Fibroblast of the aortic adventitia (primary cell): ENCODE measurements at places on chromosomes 7 and 10.

GRCh38 chr7:29915481-29916215, 74.0 kb downstream of the SCRN1 start:
- DNase-seq: peak; percentile 9

DNA sequence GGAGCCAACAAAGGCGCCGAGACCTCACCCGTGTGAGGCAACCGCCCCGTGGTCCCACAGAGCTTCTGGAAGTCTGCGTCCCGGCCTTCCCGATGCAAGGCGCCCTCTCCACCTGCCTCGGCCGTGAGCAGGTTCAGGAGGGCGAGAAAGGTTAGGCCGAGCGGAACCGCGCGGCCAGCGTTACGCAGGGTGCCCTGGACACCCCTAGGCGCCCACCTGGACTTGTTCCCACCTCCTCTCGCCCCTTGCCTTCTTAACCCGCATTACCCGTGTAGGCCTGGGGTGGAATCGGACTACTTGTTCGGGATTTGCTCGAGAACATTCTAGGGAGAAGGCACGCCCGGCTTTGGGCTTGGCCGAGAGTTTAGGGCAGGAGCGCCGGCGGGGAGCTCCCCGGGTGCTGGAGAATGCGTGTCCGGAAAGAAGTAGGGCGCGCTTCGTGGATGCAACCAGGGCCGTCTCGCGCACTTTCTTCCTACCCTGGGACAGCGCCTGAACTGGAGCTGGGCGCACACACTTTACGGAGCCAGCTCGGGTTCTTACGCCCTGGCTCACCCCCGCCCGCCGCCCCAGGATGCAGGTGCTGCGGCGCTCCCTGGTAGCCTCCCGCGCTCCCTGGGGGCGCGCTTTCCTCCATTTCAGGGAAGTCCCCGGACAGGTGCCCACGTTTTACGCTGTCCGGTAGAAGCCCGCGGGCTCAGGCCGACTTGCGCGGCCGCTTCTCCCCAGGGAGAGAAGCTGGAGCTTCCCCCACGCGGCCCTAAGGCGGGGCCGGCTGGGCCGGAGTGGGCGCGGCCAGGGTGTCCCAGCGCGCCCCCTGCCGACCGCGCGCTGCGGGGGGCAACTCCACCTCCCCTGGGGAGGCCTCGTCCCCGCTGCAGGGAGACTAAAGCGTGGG, 74.5 kb downstream of the INSIG1 start:
- DNase-seq: no peak

DNA sequence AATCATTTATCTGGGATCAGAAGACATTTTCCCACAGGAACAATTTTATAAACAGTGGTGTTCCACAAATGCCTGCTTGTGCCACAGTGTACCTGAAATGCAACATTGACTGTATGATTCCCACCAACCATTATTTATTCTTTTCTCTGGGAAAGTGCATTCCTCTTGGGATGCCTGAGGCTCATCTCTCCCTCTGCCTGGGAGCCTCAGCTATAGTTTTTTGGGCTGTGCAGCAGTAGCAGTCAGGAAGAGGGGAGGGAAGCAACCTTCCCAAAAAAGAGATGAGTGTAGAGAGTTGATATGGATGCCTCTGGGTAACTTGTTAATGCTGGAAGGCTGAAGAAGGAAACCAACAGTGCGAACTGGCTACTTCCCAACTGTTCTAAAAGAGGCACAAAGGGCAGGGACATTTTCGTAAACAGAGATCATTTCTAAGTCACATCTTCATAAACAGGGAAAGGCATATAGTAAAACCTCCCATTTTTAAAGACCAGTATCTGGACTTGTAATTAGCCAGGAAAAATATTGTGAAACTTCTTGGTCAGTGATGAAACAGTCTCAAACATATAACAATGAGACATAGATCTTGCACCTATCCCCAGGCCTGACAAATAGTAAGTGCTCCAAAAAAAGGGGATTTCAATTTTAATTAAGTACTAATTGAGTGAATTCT, 1.4 kb upstream of the CALD1 start:
- DNase-seq: peak; percentile 74

DNA sequence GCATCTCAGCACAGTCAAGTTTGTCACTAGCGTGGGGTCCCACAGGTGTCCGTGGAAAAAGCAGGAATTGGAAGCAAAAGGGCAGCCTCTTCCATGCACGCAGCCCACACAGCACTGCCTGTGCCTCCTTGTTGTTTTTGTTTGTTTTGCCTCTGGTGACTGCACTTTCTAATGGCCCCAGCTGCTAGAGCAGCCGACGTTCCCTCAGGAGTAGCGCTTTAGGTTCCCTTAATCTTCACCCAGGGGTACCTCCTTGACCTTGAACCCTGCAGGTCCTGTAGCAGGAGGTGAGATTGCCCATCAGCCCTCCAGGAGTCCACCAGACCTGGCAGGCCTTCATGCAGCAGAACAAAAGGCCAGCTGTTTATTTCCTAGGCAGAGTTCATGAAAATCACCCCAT, 210.1 kb downstream of the CACNB2 start:
- DNase-seq: no peak

DNA sequence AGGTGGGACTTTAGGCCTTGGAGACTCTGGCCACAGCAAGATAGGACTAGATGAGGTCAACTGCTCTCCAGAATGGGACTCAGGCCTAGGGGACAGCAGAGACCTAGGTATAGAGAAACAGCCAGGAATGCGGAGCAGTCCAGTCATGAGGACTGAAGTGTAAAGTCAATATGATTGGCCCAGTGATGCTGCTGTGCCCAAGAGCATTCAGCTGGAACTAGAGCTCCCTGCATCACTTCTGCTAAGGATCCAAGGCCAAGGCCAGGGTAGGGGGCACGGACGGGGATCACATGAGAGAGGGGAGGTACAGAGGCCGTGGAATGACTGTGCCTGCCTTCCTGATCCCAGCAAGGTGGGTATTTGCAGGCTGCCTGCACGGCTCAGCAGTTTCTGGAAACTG, 237.9 kb downstream of the FRMD4A start:
- no peak for DNase-seq

GRCh38 chr7:127900732-127901685, 130.2 kb downstream of the LRRC4 start:
- DNase-seq: no peak

GRCh38 chr10:106043863-106044262, 1120.6 kb downstream of the SORCS1 start:
- DNase-seq: peak; percentile 25

DNA sequence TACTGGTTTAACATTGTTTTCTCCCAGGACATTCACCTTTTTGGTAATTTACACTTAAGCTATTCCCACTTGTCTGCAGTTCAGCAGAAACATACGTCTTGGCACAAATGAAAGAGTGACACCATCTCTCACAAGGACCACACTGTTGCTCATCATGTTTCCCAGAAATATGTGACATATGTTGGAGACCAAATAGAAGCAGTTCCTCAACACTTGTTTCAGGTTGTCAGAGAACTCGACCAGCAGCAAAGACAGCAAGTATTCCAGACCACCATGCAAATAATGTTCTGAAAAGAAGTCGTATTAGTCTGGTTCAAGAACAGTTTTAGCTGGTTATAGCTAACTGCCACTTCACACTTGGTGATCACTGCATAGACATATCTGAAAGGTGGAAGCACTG, 81.3 kb upstream of the KLF6 start:
- DNase-seq: no peak

- no peak for DNase-seq
Measured at GRCh38 chr10:46542567-46543465, 13.6 kb downstream of the GPRIN2 start.

- DNase-seq: peak; percentile 32
Measured at GRCh38 chr10:114491933-114492332, 87.6 kb upstream of the AFAP1L2 start.

- no peak for DNase-seq
Measured at GRCh38 chr7:135825406-135825805, 76.8 kb upstream of the FAM180A start.

GRCh38 chr10:31467791-31468535, 148.9 kb downstream of the ZEB1 start:
- peak; percentile 14 for DNase-seq

DNA sequence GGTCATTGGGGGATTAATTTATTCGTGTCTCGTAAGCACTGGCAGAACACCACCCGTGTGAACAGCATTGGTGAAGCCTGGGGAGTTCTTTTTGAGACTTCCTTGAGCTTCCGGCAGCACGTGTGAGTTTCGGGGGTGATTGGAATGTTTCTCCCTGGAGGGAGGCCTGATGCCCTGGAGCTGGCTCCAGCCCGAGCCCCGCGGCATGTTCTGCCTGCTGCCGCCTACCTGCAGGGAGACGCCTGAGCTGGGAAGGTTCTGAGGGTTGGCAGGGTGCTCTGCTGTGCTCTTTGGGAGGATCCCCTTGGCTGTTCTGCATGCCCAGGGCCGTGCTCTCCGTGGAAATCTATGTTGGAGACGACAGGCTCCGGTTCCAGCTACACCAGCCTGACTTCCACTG, 159.3 kb downstream of the MGMT start:
- DNase-seq: no peak

DNA sequence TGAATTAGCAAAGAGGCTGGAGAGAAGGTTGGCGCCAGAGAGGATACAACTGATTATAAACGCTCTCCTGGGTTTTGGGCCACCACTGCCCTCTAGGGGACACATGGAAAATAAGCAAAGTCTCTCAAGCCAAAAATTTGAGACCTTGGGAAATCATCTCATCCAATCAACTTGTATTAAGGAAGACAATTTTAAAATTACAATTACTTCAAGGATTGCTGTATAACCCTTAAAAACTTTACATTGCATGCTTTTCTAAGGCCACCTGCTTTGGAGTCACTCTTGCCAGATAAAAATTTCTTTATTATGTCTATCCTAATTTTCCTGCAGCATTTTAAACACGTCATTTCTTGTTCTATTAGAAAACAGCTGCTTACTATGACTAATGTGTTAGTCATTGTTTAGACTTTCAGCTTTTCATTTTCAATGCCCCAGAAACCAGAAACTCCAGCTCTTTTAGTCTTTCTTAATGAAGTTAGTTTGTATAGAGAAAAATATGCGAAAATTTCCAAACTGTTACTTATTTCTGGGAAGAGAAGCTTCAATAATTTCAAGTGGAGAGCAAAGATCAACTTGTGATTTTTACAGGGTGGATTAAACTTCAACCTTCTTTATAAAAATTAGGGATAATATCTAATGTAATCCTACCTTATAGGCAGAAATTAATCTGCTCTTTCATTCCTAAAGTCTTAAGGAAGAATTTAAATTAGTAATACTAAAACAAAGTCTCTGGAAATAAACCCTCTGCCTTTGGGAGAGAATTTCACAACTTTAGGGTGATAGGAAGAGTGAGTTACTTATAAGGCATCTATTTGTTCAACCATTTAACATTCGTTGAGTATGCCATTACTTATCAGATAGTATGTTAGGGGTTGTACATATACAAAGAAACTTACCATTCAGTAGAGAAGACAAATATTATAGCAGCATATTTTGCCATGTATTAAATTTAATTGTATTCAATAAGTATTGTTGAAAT, 20.6 kb upstream of the RHOBTB1 start:
- DNase-seq: peak; percentile 88

GRCh38 chr7:148939128-148939755, 55.2 kb upstream of the EZH2 start:
- DNase-seq: no peak
